Dermis lymphatic vessel endothelial cell (primary cell): ENCODE measurements at places on chromosomes 4 and X. TPM values are rescaled to one million over a fixed set of nuclear protein-coding genes. Genes with fewer than 3 reads are reported as not detected.

The FAM9B gene
- not detected in 2 replicates for total RNA-seq

The NCBP2L gene
- total RNA-seq = not detected in 2 replicates

The FAT1 gene
- 1.6 and 10.8 TPM in 2 replicates for total RNA-seq

The BLTP1 gene
- 106 and 117 TPM in 2 replicates for total RNA-seq

The IRAK1 gene
- 40.0 and 54.2 TPM in 2 replicates for total RNA-seq

The COL4A5 gene
- total RNA-seq = 27.7 and 41.9 TPM in 2 replicates

The CSN1S1 gene
- total RNA-seq = not detected in 2 replicates

The MGARP gene
- total RNA-seq = 0.11 TPM in 1 of 2 replicates, not detected in the other

The KLF3 gene
- 22.9 and 30.3 TPM in 2 replicates for total RNA-seq

The POU4F2 gene
- total RNA-seq = not detected in 2 replicates

The ETDC gene
- not detected in 2 replicates for total RNA-seq

The MORF4L2 gene
- total RNA-seq = 473 and 551 TPM in 2 replicates

The ARSJ gene
- 10.1 and 15.7 TPM in 2 replicates for total RNA-seq

The SH3RF1 gene
- 7.0 and 7.6 TPM in 2 replicates for total RNA-seq

The CT45A1 gene
- not detected in 2 replicates for total RNA-seq

The RTL5 gene
- total RNA-seq = 0.09 and 0.33 TPM in 2 replicates
